Liver (tissue), 10 donors: ENCODE measurements at places on chromosomes 1 and 21.

- DNase-seq: no peak
Measured at GRCh38 chr1:234486858-234487840, 8.2 kb upstream of the TARBP1 start.

GRCh38 chr1:116711263-116711840 lies 42.9 kb upstream of the CD2 start:
- DNase-seq: no peak

- no peak for DNase-seq
Measured at GRCh38 chr1:3702990-3703728, 49.1 kb upstream of the CCDC27 start.

DNA sequence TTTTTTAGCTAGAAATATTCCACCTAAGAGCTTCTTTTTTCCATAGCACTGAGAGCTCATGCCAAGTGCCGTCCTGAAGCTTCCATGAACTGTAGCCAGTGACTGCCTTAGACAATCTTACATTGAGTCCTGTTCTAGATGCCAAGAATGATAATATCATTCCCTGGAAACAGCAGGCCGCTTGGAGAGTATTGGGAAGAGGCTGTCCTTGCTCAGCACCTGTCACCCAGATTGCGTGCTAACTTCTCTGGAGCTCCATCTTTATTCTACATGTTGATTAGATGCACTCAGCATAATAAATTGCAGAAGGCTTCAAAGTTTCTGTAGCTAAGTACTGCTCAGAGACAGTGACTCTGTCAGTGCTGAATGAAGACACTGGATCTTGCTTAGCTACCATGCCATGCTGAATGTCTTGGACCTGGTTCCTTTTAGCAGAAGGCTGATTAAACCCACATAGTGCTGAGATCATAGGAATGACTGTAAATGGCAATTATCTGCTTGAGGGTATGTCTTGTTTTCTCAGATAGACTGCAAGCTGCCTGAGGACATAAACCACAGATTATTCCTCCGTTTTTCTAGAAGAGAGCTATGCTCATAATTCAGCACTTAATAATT lies 83.1 kb upstream of the IRF2BP2 start:
- DNase-seq: no peak

DNA sequence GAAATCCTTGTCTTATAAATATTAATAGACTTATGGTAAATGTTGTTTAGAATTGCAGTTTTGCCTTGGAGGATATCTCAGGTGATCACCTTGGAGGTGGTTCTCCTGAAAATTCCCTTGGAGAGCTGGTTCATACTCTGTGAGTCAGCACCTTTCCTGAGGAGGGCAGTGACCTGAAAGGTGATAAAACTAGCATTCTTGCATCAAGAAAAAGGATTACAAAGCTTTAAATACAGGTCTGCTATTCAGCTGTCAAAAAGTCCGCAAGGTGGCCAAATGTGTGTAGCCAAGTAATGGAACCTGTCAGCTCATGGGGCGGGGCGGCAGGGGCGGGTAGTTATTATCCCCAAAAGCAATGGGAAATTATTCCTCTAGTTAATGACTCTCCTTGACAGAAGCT lies 52.8 kb upstream of the EDARADD start:
- DNase-seq: no peak

- DNase-seq: no peak
Measured at GRCh38 chr1:94296018-94296417, 58.6 kb upstream of the ARHGAP29 start.

GRCh38 chr1:12001996-12002493 lies 17.3 kb upstream of the MIIP start:
- no peak for DNase-seq

DNA sequence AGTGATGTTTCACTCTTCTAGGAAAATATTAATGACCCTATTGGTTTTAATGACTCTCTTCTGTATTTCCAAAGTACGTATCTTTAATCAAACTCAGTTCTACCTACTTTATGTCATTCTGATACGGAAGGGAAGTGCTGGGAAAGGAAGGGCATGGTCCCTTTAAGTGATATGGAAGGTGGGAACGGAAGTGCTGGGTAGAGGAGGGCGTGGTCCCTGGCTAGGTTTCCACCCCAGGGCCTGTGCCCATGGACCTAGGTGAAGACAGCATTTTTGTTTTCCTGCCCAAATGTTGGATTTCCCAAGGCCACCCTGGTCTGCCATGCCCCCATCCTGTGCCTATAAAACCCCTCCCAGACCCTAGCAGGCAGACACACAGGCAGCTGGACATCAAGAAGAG lies 24.0 kb downstream of the RGS4 start:
- DNase-seq: no peak
